ENCODE measurements at places on chromosomes 3 and 15.

GRCh38 chr3:83002869-83003445, 1241.5 kb upstream of the GBE1 start:
- no peak for DNase-seq

DNA sequence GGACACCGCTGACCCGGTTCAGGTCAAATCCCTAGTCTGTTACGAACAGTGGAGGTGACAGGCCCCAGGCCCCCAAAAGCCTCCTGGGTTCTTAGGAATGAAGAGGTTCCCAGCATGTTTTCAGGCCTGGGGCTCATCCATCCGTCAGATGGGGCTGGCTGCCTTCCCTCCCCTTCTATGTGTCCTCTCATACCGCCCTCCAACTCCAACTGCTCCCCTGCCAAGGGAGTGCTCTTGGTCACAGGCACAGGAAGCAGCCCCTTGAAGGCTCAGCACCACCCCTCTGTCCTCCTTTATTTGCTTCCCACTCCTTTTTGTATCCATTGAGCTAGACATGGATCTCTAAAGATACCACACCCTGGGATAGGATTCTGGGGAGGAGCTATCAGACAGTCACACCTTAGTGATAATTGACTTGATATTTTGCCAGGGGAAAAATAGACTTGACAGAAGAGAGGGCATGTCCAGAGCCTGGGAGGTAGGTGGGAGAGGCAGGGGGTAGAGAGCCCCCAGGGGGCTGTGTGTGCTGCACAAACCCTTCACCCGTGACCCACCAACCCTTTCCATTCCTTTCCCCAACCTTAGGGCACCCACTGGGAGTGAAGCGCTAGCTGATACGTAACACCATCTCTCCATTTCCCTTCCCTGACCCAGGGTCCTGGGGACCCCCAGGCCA, 10.7 kb upstream of the CSPG4 start:
- DNase-seq, result no peak

DNA sequence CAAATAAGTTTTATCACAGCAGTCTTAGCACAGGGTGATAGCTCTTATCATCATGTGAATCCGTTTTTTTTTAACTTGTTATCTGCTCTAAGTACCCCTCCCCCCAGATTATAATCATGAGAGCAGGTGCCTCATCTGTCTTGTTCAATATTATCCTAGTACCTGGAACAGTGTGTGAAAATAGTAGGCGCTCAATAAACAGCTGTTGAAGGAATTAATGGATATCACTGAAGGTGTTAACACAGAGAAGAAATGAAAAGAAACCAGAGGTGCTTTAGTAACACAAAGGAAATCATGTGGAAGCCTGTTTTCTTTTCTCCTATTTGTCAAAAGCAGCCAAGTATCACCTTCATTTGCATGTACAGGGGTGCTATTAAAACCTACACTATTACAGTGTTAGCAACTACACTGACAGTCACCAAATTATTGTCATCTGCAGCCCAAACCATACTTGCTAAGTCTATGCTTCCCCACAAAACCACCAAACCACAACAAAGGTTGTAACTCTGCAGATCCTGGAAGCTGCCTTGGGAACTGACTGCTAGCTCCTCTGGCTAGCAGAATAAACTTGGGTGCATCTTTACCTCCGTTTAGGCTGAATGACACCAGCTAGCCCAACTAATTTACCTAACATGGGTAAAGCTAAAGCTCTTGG, 2.9 kb downstream of the XPC start:
- no peak for DNase-seq

DNA sequence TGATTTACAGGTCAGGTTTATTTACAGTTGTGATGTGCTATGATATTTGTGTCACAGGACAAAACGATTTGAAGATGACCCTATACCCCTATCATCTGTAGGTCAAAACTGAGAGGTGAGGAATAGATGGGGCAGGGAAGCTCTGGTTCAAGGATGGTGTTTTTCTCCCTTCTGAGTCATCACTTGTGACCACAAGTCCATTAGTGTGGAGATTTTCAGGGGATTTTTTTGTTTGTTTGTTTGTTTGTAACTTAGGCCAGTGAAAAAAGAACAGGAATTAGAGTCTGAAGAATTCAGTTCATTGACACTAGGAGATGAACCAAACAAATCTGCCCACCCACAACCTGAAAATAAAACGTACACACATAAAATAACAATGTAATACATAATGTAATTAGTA, 62.7 kb upstream of the FAM98B start:
- no peak for DNase-seq

- DNase-seq, result no peak
These were observed 99.1 kb downstream of the LRRC28 start for GRCh38 chr15:99350408-99350807.

GRCh38 chr15:38373016-38373415, 80.9 kb upstream of the FAM98B start:
- no peak for DNase-seq

- peak; percentile 81 for DNase-seq
These were observed 1122.0 kb downstream of the ROBO1 start for GRCh38 chr3:78645628-78646310.

- DNase-seq, result no peak
These were observed 48.0 kb downstream of the ZIC4 start for GRCh38 chr3:147358144-147358992.

DNA sequence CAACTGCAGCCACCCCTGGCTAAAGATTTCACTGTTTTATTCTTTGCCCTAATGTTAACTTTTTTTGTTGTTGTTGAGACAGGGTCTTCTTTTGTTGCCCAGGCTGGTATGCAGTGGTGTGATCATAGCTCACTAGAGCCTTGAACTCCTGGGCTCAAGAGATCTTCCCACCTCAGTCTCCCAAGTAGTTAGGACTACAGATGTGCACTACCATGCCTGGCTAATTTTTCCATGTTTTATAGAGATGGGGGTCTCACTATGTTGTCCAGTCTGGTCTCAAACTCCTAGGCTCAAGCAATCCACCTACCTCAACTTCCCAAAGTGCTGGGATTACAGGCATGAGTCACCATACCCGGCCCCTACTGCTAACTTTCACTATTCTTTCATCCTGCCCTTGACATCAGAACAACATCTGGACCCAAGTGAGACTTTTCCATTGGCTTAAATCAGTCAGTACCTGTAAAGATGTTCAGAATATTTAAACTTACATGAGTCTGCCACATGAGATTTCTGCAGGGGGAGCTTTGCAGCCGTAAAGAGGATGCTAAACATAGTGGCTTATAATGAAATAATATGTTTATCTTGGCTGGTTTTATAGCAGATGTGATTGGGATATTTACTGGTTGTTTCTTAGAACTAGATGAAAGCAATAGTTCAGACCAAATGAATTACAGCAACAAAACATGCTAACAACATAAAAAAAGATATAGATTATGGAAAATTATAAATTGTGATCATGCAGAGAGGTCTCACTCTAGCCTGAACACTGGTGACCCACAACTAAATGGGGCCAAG, 73.6 kb downstream of the HMG20A start:
- no peak for DNase-seq

GRCh38 chr15:29244123-29244522, 25.5 kb downstream of the NSMCE3 start:
- no peak for DNase-seq

Data from renal pelvis (tissue), 12 donors.